ENCODE measurements at places on chromosomes 5 and 9.

DNA sequence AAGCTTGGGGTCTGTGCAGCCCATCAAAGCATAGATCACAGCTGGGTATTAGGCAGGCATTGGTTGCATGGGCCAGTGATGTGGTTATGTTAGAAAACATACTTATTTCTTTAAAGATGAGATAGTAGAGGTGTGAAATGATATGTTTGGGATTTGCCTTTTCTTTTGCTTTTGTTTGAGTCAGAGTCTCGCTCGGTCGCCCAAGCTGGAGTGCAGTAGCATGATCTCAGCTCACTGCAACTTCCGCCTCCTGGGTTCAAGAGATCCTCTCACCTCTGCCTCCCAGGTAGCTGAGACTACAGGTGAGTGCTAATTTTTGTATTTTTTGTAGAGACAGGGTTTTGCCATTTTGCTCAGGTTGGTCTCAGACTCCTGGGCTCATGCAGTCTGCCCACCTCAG lies 84.8 kb downstream of the PDE6A start:
- no peak for DNase-seq

- DNase-seq, result no peak
These were observed 297.8 kb upstream of the ACTBL2 start for GRCh38 chr5:57780306-57780960.

DNA sequence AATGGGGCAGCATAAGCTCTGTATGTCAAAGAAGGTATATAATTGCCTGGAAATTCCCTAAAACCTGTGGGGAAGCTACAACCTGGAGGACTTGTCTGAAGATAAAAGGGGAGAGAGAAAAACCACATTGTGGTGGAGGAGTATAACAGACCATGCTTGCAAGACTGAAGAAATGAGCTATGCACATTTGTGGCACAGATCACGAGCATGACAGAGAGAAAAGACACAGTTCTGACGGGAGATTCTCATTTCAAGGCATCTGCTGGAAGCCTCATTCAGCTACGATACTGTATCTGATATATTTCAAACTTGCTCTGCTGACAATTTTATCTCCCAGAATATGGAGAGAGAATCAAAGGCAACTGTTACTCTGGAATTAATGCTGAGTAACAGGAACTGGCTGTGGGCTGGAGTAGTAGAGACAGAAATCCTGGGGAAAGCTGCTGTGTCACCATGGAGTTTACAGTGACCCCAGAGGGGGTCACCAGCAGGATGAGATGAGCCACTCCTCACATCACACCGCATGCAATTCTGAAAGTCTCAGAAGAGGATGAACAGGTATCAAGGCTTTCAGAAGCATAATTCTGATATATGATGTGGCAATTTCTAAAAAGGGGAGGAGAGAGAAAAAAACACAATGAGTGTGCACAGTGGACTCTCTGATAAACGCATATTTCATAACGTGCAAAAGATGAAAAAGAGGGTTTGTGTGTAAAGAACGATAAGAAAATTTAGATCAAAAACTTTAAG lies 528.8 kb downstream of the IRX1 start:
- no peak for DNase-seq

GRCh38 chr9:130018265-130018664 lies 24.7 kb downstream of the FNBP1 start:
- no peak for DNase-seq

DNA sequence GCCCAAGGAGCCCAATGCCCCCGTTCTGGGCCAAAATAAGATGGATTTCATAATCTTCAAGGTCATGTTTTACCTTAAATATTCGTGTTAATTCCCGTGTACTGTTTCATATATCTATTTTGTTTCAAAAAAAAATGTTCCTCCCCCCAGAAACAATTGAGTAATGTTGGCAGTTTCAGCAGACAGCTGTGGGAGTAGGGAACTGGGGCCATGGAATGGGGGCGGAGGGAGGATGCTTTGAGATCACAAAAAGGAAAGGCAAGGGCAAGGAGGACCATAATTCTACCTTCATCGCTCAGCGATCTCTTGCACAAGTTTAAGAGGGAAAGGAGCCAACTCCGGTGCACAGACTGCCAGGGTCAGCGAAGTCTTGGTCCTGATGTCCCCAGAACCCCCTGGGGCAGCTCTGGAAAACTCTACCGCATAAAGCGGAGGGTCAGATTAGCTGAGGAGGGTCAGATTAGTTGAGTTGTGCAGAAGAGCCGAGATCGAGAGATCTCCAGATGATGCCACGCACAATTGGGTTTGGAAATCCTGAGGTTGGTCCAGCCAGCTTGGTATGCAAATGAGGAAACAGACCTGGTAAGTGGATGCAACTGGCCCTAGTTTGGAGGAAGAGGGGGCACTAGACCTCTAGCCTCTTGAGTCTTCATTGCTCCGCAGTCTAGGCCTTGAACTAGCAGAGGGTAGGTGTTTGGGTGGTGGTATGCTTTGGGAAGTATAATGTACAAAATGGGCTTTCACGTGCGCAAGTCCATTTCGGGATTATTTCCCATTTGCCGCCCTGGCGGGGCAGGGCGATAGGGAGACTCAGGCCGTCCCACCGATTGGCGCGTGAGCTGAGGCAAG lies 24.0 kb downstream of the CDKN2A start:
- no peak for DNase-seq

- no peak for DNase-seq
These were observed 33.5 kb upstream of the TMEM252 start for GRCh38 chr9:68574150-68574549.

- no peak for DNase-seq
These were observed 35.4 kb downstream of the ARL15 start for GRCh38 chr5:54274944-54275343.

DNA sequence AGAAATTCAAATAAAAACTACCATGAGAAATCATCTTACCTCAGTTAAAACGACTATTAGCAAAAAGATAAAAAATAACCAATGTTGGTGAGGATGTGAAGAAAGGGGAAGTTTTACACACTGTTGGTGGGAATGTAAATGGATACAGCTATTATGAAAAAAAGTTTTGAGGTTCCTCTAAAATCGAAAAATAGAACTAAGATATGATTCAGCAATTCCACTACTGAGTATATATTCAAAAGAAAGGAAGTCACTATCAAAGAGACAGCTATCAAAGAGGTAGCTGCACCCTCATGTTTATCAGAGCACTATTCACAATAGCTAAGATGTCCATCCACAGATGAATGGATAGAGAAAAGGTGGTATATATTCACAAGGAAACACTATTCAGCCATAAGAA lies 1888.4 kb downstream of the MAT2B start:
- DNase-seq, result no peak

DNA sequence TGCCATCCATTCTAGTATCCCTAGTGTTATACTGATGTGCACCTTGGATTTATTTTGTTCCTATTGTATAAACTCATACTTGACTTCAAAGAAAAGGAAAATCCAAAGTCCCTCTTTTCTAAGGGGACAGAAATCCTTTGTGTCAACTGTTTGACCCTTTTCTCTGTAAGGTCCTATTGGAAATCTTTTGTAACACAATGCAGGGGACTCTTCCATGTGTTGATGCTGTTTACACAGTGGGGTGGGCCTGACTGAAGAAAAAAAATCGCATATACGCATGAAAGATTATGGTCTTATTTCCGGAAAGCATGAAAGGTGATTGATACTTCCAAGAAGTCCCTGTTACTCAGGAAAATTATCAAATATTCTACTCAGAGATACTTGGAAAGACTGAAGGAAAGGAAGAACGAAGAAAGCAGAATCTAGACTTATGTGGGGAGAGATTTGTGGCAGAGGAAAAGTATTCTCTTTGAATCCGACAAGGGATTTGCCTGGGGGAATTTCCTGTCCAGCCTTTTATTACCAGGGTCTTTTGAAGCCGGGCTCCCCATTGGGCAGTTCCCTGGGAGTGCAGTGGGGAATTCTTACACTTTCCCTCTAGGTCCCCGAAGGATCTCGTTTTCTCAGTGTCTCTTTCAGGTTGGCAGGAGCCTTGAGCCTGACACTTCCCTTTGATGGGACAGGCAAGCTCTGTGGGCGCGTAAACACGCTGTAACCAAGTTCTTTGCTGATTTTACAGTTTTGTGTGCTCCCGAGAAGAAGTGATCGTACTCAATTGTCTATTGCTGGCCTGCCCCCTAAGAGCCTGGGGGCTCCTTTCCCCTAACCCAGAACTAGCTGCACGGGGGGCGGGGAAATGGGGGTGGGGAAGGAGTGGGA lies 779 bp upstream of the VCAN start:
- DNase-seq, result no peak

- DNase-seq, result no peak
These were observed 212.4 kb downstream of the LRRC70 start for GRCh38 chr5:62791059-62791458.

Data from hematopoietic multipotent progenitor cell treated with erythropoietin and hydrocortisone succinate and interleukin-3 and kit ligand, for 15 days (in vitro differentiated cells).